ENCODE measurements at places on chromosomes 12 and 14.

- DNase-seq = no peak
Measured at GRCh38 chr14:42602336-42602845, 995.7 kb downstream of the LRFN5 start.

- DNase-seq = no peak
Measured at GRCh38 chr12:11875414-11875935, 195.3 kb upstream of the BCL2L14 start.

GRCh38 chr12:112524676-112525425 lies 106.1 kb downstream of the PTPN11 start:
- no peak for DNase-seq

DNA sequence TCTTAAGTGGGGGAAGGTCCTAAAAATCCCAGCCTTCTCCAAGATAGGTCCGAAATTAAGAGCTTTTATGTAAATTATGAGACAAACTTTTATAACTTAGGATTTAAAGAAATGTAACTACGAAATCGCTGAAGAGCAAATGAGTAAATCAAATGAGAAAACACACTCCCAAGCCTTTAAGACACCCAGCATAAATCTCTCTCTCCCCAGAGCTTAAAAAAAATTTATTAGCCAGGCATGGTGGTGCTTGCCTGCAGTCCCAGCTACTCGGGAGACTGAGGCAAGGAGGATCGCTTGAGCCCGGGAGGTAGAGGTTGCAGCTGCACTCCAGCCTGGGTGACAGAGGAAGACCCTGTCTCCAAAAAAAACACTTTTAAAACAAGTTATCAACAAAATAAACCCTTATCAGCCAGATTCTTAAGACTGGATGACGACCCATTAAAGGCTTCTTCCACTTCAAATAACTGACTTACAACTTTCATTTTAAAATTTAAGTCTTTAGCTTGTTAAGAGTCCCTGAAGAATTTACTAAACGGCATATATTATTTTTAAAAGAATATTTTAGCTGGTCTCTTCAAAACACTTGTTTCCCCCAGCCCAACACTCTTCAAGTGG lies 3.2 kb downstream of the PTGES3 start:
- DNase-seq = no peak

DNA sequence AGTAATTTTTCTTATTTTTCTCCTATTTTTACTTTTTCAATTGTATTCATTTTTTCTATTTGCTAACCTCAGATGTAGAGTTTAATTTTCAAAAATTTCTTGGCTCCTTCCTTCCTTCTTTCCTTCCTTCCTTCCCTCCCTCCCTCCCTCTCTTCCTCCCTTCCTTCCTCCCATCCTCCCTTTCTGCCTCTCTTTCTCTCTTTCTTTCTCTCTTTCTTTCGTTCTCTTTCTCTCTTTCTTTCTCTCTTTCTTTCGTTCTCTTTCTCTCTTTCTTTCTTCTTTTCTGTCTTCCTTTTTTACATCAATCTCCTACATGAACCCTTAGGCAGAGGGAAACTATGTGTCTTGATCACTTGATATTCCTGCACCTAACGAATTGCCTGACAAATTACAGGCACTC lies 12.4 kb upstream of the GYS2 start:
- DNase-seq = no peak

DNA sequence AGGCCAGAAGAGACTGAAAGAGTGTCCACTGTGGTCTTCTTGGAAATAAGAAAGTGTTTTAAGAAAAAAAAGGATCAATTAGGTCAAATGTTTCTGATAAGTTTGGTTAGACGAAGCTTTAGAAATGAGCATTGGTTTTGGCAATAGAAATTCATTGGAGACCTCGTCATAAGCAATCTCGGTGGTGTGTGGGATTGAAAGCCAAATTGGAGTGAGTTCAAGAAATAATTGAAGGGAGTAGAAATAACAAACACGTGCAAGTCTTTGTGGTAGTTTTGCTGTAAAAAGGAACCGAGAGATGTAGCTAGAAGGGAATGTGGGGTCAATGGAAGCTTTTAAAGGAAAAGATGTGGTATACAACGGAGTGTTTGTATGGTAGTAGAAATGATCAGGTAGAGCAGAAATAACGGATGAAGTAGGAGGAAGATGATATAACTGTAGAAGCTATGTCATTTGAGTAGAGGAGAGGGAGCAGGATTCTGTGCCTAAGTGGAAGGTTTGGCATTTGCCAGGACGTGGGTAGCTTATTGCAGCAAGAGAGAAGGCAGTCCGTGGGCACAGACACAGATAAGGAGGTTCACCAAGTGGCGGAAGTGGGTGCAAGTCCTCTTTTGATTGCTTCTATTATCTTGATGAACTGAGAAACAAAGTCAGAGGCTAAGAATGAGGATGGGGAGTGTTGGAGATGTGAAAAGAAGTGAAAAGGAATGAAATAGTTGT lies 146.2 kb downstream of the DACT1 start:
- DNase-seq = no peak

DNA sequence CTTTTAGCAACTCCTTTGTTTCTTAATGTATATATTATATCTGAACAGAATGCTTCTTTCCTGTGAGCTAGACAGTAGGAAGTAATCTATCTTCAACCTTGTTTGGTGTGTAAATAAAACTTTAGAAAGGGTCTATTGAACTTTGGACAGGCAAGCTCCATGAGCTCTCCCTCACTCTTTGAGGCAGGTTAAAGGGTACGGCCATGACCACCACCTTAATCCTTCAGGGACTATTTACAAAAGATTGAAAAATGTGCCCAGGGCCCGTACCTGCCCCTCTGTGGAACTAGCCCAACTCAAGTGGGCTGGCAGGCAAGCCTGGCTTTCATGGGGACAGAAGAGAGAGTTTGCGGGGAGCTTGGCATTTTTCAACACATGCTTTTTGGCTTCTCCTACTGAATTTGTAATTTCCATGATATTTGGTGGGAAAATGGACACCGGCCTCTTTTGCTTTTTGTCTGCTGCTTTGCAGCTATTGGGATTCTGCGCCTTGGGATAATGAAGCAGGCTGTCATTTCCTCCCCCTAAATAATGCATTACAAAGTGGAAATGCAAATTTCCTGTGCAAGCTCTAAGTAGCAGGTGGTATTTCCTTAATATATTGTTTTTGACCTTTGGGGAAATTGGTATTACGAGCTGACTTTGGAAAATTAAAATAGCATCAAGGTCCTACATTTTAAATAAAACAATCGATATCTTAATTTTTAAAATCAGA lies 106.0 kb downstream of the HMGA2 start:
- DNase-seq = no peak

- no peak for DNase-seq
Measured at GRCh38 chr14:67703997-67704396, 2.3 kb downstream of the RDH12 start.

DNA sequence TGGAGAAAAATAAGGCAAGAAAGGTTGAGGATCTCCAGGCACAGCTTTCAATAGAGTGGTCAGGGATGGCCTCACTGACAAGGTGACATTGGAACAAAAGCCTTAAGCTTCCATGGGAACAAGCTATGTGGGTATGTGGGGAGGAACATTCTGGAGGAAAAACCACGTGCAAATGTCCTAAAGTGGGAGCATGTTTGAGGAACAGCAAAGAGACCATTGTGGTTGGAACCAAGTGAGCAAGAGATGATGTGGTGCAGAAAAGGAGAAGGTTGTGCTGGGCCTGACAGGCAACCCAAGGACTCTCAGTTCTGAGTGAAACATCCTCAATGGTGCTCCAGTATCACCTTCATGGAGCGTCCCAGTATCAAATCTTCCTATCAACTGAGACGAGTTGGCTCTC lies 184.0 kb downstream of the CAND1 start:
- DNase-seq = no peak

GRCh38 chr14:68749487-68750475 lies 43.1 kb downstream of the ZFP36L1 start:
- DNase-seq = no peak

GRCh38 chr12:104600790-104601739 lies 144.3 kb downstream of the CHST11 start:
- DNase-seq = no peak

- no peak for DNase-seq
Measured at GRCh38 chr12:131420867-131421447, 289.9 kb upstream of the SFSWAP start.

GRCh38 chr12:12719496-12719895 lies 2.3 kb downstream of the CDKN1B start:
- DNase-seq = no peak

DNA sequence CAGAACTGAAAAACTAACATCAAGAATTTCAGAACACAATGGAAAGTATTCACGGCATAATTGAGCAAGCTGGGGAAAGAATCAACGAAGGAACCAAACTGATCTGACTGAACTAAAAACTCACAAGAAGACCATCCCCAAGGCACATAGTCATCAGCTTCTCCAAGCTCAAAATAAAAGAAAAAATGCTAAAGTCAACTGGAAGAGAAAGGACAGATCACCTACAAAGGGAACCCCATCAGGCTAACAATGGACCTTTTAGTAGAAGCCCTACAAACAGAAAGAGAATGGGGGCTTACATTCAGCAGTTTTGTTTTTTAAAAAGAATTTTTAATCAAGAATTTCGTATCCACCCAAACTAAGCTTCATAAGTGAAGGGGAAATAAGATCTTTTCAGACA lies 11.7 kb downstream of the TAS2R50 start:
- DNase-seq = no peak

- no peak for DNase-seq
Measured at GRCh38 chr12:73124480-73124879, 852.3 kb downstream of the TRHDE start.

DNA sequence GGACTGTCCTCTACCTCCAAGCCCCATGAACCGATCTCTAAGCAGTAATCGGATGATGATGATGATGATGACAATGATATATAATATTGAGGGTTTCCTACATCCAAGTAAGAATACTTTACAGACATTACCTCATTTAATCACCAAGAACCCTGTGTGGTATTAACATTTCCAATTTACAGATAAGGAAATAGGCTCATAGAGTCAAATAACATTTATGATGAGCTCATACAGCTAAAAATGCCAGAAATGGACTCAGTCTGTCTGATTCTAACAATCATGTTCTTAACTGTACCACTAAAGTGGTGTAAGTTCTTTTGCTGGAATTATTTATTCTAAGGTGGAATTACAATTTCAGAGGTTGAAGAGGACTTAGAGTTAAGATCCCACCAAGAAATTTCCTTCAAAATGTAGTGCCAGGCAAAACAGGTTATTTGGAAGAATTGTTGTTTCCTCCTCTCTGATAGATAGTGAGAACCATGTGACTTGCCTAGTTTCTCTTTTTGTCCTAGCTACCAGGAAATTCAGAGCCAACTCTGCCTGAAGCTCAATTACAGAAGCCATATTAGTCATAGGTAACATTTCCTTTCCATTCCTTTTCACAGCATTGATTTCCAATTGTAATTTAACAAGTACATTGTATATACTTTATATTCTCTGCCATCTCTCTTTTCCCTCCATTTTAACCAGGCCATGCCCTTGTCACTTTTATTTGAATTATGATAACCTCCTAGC lies 23.8 kb upstream of the CCDC175 start:
- DNase-seq = no peak

- no peak for DNase-seq
Measured at GRCh38 chr12:28517101-28517500, 326.8 kb downstream of the CCDC91 start.

GRCh38 chr14:63345826-63346225 lies 27.1 kb upstream of the GPHB5 start:
- no peak for DNase-seq

DNA sequence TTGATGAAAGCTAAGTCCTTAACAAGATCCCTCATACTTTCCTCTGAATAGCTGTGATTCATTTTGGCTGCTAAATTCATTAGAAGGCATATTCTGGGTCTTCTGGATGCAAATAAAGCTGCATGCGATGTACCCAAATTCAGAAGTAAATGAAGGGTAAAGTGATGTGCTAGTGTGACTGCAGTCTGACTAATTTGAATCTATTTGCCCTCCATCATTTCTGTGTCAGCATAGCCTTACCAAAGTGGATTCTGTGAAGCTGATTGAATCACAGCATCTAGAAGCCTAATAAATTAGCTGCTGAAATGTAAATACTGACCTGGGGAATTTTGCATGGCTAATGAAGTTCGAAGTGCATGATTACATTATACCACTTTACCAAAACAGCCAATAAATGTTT lies 162.2 kb downstream of the TPH2 start:
- no peak for DNase-seq

DNA sequence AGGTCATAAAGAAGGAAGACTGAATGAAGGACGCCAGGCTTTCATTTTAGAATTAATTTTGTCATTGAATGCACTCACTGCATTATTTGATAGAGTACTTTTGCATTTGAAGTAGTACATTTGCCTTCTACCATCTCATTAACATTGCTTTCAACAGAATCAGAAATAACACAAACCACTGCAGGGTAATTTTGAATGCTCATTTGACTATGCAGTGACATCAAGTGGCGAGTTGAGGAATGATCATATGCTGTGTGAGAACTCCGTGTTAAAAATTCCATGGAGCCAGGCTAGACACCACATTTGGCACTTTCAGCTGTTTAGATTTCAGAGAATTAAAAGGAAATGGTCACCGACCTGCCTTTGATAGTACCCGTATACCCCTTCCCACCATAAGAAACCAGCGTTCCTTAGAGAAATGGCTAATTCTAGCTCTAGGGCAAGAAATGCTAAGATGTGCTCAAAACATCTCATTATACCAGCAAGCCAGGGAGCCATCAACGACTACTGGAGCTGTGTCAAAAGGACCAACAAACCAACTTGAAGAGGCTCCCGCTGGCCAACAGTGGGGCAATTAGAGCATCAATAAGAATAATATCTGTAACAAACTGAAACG lies 16.5 kb downstream of the HEBP1 start:
- no peak for DNase-seq

DNA sequence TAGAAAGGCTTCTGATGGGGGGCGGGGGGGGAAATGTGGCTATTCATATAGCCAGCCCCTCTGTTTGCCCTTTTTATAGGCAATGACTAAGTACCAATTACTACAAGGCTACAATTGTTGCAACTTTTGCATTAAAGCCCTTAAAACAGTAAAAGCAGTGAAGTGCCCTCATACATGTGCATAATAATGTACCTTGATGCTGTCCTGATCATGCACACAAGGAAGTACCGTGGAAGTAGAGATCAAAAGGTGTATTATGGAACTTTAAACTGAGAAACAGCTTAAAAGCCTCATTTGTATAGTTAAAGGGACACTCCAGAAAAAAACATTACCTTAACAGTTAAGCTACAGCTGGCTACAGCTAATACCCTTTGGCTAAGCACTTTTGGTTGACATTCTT lies 111.8 kb downstream of the PLEKHG7 start:
- no peak for DNase-seq

DNA sequence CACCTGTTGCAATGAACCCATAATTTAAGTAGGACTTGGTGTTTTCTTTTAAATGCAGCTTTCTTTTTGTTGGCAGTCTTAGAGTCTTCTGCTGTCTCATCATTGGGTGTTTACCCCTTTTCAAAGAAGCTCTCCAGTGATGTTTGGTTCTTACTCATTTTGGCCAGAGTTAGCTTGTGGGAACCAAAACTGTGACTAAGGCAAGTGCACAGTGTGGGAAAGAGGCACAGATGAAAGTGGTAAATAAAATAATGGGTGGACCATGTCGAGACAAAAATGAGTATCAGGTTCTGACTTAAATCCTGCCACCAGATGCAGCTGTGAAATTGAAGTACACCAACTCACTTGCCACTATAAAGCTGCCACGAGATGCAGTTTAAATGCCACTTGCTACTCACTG lies 615.4 kb upstream of the MIS18BP1 start:
- DNase-seq = no peak
